ENCODE measurements at places on chromosomes 6 and 20.
A peak's percentile ranks its signal among the peaks of the same experiment; 100 is the strongest.

GRCh38 chr6:38163186-38164130 lies 343.9 kb downstream of the ZFAND3 start:
- DNase-seq: no peak

- no peak for DNase-seq
These were observed 179.5 kb downstream of the CDH26 start for GRCh38 chr20:60137657-60138245.

- no peak for DNase-seq
These were observed 223.0 kb downstream of the QKI start for GRCh38 chr6:163637524-163637923.

GRCh38 chr6:30554962-30555815 lies 1.1 kb downstream of the GNL1 start:
- no peak for DNase-seq

DNA sequence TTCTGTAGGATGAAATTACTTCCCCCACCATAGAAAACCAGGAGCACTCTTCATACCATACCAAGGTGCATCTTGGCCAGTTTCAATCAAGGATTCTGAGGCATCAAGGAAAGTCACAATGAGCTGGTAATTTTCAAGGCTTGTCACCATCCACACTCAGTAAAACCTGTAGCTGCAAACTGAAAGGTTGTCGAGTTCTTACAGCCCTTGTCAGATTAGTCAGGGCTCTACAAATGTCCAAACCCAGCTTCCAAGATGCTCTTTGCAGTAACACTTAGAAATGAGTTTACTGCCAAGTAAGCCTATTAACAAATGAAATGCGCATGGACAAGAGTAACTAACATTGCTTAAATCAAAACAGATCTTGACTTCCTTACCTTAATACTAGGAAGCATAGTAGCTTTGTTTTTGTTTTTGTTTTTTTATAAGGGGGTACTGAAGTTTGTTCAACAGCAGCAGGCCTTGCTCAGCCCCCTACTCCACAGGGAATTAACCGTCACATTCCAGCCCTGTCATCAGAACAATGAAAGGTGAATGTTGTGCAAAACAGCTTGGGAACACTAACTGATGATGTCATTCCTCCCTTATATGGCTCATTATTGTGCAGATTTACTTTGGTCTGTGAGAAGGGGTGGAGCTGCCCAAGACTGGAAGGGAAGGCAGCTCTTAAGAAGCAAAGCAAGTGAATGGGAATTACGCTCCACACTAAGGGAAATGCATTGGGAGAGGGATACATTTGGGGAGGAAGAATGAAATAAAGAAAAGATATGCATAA lies 49.9 kb upstream of the TMEM30A start:
- DNase-seq: no peak

GRCh38 chr20:50820515-50821256 lies 25.8 kb downstream of the BCAS4 start:
- no peak for DNase-seq

DNA sequence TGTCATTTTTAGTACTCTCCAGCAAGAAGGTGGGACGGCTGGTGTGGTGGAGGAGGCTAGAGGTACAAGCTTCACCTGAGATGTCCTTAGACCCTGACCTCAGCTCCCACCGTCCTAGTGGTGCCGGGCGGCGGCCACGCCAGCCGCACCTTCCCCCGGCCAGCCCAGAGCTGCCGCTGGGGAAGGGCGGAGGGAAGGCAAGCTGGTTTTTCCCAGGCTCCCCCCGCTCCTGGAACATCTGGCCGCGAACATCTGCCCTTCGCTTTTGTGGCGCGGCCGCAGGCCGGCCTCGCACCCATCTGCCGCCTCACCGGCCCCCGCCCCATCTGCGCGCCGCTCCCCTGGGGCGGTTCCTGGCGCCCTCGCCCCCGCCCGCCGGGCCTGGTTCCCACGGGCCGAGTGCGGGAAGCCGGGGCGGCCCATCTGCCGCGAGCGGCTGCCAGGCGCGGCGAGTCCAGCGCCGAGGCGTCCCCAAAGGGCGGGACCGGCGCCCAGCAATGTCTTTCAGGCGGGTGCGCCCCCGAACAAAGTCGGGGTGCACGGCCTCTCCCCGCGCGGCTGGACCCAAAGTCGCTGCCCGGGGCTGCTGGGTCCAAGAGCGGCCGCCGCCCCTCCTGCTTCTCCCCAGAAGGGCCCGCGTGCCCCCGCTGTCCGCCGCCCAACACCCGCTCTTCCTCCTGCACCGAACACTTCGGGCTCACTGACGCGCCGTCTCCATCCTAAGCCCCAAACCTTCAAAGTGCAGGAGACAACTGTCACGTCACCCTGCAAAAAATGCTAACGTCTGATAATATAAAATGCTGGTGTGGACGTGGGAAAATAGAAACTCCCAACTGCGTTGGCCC lies 17.3 kb upstream of the ID1 start:
- DNase-seq: no peak

GRCh38 chr6:62150048-62150663 lies 135.9 kb downstream of the KHDRBS2 start:
- DNase-seq: peak; percentile 49

GRCh38 chr6:16338577-16339264 lies 100.3 kb downstream of the GMPR start:
- DNase-seq: peak; percentile 88

DNA sequence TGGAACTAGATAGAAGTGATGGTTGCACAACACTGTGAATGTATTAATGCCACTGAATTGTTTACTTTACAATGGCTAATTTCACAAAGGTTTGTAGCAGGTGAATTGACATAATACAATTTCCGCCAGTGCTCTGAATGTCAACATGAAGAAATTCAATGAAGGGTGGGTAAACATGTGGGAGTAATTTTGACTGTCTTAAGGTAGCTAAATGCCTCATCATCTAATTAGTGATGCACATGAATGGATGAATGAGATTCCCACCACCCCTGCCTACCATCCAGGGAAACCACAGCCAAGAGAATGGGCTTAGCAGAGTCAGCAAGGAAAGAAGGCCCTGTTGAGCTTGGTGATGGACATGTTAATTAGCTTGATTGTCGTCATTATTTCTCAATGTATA lies 275.3 kb downstream of the ALDH8A1 start:
- DNase-seq: no peak

DNA sequence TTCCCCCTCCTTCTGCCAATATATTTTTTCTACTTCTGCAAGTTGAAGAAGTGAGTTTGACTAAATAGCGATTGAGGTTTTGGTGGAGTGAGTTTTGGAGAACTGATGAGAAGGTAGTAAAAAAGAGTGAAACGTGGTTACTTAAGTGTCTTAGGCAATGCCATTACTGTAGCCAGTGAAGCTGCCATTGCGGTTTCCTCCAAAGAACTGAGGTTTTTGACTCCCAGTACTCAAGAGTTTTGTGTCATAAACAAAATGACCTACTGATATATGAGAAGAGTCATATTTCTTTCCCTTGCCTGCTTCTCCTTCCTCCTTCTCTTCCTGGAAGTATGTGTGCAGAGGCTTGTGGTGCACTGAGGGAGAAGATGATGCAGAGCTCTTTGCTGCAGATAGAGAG lies 554.5 kb upstream of the MAP3K7 start:
- no peak for DNase-seq

DNA sequence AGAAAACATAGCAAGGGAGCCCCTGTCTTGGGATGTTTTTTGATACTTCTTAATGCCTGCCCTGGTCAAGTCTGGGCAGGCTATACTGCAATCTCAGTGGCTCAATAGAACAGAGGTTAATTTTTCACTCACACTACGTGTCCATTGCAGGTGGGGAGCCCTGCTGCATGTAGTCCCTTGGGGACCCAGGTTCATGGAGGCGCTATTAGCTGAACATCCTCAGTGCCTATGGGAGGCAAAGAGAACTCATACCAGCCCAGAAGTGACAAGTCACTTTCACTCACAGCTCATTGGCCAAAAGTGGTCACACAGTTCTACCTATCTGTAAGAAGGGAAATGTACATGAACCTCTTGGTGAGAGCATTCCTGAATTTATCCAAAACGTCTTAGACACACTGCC lies 23.2 kb downstream of the CGA start:
- no peak for DNase-seq

- no peak for DNase-seq
These were observed 18.7 kb downstream of the UQCC2 start for GRCh38 chr6:33692760-33693158.

DNA sequence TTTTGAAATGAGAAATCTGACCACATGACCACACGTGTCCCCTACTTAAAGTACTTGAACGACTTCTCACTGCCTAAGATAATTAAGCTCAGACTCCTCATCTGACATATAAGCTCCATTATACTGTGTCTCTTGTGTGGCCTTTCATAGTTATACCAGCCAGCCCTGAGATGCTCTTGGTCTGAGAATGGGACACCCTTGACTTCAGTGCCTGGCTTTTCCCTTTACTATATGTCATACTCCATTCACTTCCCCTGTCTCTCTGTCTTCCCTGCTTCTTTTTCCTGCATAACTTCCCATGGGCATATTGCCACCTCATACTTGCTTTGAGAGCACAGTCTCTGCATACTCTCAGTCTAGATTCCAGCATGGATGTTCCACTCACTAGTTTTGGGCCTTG lies 53.4 kb upstream of the TINAG start:
- DNase-seq: no peak

DNA sequence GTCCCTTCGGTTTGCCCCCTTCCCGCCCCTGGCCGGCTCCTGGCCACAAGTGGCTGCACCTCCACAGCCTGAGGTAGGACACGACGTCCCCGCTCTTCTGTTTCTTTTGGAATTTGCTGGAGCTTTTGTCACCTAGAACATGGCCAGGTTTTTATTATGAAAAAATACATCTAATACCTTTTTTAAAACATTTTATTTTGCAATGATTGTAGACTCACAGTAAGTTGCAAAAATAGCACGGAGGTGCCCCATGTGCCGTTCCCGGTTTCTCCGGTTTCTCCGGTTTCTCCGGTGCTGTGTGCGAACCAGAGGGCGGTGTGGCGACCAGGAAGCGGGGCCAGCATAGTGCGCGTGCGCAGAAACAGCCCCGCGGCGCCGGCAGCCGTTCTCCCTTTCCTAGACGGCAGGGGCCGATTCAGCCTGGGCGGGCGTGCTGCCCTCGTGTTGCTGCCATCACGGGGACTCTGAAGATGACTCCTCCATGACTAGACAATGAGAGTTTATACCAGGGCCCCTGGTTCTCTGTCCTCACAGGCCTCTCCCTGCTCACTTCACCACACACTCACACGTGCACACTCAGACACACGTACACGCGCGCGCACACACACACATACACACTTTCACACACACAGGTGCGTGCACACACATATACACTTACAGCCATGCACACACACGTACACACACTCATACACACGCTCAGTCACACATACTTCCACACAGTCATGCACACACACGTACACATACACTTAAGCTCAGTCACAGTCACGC lies 102.1 kb downstream of the TMEM242 start:
- DNase-seq: peak; percentile 74

- no peak for DNase-seq
These were observed 49.1 kb upstream of the DST start for GRCh38 chr6:56691814-56692213.

GRCh38 chr20:57400821-57401564 lies 9.8 kb downstream of the RBM38 start:
- no peak for DNase-seq

- DNase-seq: no peak
These were observed 49.3 kb downstream of the PRR18 start for GRCh38 chr6:166258854-166259276.

GRCh38 chr6:100179576-100179975 lies 185.6 kb upstream of the MCHR2 start:
- no peak for DNase-seq

GRCh38 chr6:146709036-146709622 lies 110.4 kb downstream of the ADGB start:
- DNase-seq: no peak

GRCh38 chr20:19737025-19737424 lies 21.0 kb upstream of the RIN2 start:
- DNase-seq: no peak

Measured in COLO829 (cell line).